ENCODE measurements at places on chromosomes 6 and 20. TPM values are rescaled to one million over a fixed set of nuclear protein-coding genes. Genes with fewer than 3 reads are reported as not detected.

DNA sequence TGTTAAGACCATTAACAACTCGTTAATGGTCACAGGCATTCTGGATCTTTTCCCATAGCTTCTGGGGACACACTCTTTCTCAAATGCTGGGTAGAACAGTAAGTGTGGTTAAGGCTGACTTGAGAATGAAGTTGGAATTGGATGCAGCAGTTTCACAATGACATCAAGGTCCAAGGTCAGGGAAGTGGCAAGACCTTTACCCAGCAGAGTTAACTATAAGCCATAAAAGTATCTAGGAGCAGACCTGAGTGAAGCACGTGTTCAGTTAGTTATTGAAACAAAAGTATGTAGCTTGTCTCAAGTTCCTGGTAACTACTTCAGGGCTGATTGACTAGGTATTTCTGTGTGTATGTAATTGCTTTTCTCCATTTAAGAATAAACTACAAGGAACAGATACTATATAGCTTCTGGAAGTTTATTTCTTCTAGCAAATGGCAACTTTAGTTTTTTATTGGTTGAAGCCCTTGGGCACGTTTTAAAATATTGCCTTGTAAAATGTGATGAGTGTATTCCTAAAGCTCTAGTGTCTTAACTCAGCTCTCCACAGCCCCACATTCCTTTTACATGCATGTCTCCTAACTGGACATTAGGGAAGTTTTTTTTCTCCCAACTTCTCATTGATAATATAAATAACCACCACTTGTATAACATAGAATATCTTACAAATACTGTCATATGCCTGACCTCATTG is 479.0 kb upstream of the CITED2 start:
- H3K36me3 ChIP-seq = no peaks in the 10 kb centered on the region
- H3K4me3 ChIP-seq = no peak overlapping the region
- DNase-seq = no peak
- no peak overlapping the region for H3K27ac ChIP-seq

GRCh38 chr20:21685981-21686380 is 19.5 kb upstream of the PAX1 start:
- no peak overlapping the region for H3K4me3 ChIP-seq
- peaks cover 6% of the 10 kb centered on the region for H3K27me3 ChIP-seq
- no peaks in the 10 kb centered on the region for H3K4me1 ChIP-seq
- H3K27ac ChIP-seq = no peak overlapping the region

PARD6B gene
- 6.3 TPM for total RNA-seq

NKX2-4 gene
- total RNA-seq = not detected

GRCh38 chr6:117079951-117080350 is 185.4 kb upstream of the VGLL2 start:
- no peaks in the 10 kb centered on the region for H3K36me3 ChIP-seq
- H3K27me3 ChIP-seq = no peaks in the 10 kb centered on the region
- H3K27ac ChIP-seq = no peak overlapping the region
- DNase-seq = no peak
- H3K4me1 ChIP-seq = no peaks in the 10 kb centered on the region

DNA sequence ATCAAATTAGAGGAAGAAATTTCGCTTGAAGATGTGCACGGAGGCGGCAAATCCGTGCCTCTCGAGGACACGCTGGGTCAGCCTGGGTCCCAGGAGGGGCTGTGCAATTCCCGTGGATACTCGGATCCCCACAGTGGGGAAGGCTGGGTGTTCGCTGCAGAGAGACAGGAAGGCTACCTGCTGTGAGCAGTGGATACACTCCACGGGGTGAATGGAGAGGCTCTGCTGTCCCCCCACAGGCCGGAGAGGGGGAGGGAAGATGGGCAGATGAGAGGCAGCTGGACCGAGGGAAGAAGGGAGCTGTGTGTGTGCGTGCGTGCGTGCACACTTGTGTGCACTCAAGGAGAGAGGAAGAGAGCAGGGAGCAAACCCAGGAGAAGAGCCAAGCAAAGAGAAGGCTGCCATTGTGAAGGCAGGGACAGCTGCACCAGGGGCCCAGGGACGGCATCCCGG is 57.3 kb downstream of the SULF2 start:
- DNase-seq = no peak
- H3K27me3 ChIP-seq = peaks cover under 1% of the 10 kb centered on the region
- H3K27ac ChIP-seq = peak overlapping the region; percentile 97

GRCh38 chr6:23533311-23533710 is 592.7 kb upstream of the NRSN1 start:
- H3K4me3 ChIP-seq = no peak overlapping the region
- H3K36me3 ChIP-seq = no peaks in the 10 kb centered on the region
- H3K27ac ChIP-seq = no peak overlapping the region
- H3K4me1 ChIP-seq = no peaks in the 10 kb centered on the region
- no peaks in the 10 kb centered on the region for H3K27me3 ChIP-seq

GRCh38 chr20:25319241-25320034 is 71.2 kb downstream of the ABHD12 start:
- H3K27me3 ChIP-seq = no peaks in the 10 kb centered on the region
- H3K4me1 ChIP-seq = peaks cover 26% of the 10 kb centered on the region

- peaks cover 2% of the 10 kb centered on the region for H3K36me3 ChIP-seq
- DNase-seq = no peak
- H3K4me1 ChIP-seq = peaks cover 25% of the 10 kb centered on the region
- H3K27ac ChIP-seq = peak overlapping the region; percentile 98
These were observed 23.5 kb upstream of the RNF24 start for GRCh38 chr20:4038676-4039370.

DNA sequence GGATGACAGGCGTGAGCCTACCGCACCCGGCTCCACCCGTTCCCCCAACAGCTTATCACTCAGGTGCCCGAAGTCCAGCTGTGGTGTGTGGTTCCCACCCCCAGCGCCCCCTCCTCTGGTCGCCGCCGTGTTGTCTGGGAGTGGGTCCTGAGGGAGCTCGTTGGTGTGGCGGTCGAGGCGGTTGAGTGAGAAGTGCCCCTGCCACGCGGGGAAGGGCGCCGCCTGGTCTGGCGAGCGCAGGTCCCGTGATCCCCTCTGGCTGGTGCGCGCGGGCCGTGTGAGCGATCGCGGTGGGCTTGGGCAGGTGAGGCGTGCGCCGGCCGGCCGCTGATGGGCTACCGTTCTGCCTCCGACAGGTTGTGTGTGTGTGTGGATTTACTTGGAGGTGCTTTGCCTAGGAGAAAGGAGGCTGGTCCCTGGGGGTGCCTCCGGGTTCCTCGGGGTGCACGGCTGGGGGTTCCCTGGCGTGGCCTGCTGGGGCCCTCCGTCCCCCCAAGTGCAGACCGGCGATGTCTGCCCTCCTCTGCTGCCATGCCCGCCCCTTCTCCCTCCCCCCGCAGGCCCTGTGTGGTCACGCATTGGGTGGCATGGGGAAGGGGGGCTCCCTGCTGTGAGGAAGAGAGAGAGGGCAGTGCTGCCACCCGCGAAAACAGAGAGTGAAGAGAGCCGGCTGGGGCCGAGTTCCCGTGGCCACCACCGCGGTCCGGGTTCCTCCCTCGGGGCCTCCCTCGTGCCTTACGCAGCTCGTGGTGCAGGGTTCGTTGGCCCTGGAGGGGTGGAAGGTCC is 336.0 kb upstream of the DEFB115 start:
- H3K36me3 ChIP-seq = no peaks in the 10 kb centered on the region
- no peak overlapping the region for H3K4me3 ChIP-seq
- H3K27me3 ChIP-seq = no peaks in the 10 kb centered on the region
- H3K27ac ChIP-seq = no peak overlapping the region

- no peaks in the 10 kb centered on the region for H3K27me3 ChIP-seq
- DNase-seq = no peak
- no peak overlapping the region for H3K27ac ChIP-seq
- H3K4me1 ChIP-seq = no peaks in the 10 kb centered on the region
These were observed 233.8 kb downstream of the BCKDHB start for GRCh38 chr6:80340280-80340679.

SRSF12 gene
- total RNA-seq = 0.10 TPM

C20orf144 gene
- 0.29 TPM for total RNA-seq

DNA sequence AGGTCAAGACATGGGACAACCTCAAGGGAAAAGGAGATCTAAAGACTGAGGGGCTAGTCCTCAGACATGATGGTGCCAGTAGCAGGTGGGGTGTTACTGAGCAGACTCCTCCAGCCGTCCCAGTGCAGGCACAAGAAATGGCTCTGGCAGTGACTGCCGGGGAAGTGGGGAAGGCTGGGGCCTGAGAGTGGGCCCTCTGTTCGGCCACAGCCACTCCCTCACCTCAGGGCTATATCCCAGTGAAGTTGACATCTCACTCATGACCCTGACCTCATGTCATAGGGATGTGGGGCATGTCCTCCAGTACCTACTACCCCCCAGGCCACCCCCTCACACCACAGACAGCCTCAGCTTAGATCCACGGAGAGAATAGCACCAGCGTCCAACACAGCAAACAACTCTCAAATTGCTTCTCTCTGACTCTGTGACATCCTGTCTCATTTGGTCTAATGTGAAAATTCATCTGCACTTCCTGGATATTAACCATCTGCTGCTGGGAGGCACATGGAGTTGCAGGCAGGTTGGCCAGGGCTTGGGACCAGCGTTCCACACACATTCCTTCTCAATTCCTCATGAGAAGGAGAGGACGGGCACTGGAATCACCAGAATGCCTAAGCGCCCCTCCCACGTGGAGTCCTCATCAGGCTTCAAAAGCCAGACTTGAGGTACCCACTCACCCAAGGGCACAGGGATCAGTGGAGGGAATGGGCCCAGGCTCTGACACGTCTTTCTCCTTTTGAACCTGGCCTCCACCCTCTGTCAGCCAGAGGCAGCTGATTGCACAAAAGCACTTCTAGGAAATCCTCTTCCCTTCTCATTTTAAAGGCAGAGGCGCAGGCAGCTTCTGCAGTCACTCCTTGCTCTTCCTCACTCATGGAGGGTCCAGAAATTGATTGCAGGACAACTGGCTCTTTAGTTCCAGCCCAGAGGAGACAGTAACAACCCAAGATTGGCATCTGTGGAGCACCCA is 163.6 kb upstream of the CST7 start:
- H3K4me1 ChIP-seq = peaks cover 10% of the 10 kb centered on the region
- no peak overlapping the region for H3K4me3 ChIP-seq
- H3K36me3 ChIP-seq = no peaks in the 10 kb centered on the region
- no peak for DNase-seq
- no peak overlapping the region for H3K27ac ChIP-seq

POU5F1 gene
- total RNA-seq = not detected

GRCh38 chr6:67558985-67559384 is 1076.1 kb upstream of the ADGRB3 start:
- no peak overlapping the region for H3K4me3 ChIP-seq
- DNase-seq = no peak
- no peaks in the 10 kb centered on the region for H3K27me3 ChIP-seq
- no peak overlapping the region for H3K27ac ChIP-seq

DNA sequence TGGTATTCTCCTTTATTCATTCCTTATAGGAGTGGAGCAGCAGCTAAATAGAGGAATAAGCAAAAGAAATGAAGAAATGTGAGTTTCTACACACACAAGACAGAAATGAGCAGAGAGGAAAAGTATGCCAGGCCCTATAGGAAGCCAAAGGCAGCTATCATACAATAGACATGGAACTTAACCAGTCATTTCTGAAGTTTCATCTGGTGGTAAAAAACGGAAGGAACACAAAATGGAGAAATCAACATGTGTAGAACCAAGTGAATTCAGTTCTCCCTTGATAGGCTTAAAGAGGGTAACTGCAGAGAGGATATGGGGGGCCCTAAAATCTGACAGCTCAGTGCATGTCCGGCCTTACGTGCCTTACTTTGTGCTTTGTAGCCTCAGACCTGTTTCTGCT is 44.6 kb downstream of the TSBP1 start:
- no peaks in the 10 kb centered on the region for H3K4me1 ChIP-seq
- peaks cover 23% of the 10 kb centered on the region for H3K27me3 ChIP-seq
- no peaks in the 10 kb centered on the region for H3K36me3 ChIP-seq
- H3K27ac ChIP-seq = no peak overlapping the region
- no peak overlapping the region for H3K4me3 ChIP-seq
- no peak for DNase-seq

- no peak overlapping the region for H3K27ac ChIP-seq
- no peaks in the 10 kb centered on the region for H3K36me3 ChIP-seq
- DNase-seq = no peak
- H3K27me3 ChIP-seq = peaks cover 11% of the 10 kb centered on the region
- H3K4me1 ChIP-seq = peaks cover 20% of the 10 kb centered on the region
These were observed 89.0 kb downstream of the CD40 start for GRCh38 chr20:46206992-46207549.

DNA sequence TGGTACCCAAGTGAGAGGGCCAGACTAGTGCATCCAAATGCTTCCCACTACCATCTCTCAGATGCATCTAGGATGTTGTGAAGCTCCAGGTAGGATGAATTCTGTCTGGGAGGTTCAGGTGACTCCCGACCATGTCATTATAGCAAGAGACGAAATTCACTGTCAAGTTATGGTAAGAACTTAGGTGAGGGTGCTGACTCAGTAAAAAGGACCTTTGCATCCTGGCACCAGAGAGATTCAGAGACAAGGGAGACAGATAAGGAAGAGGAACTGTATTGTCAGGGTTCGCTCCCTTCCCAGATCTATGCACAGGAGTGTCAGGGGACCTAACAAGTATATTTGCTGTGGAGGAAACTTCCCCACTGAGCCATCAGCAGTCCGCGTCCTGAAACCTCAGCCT is 11.2 kb upstream of the PRIM2 start:
- no peak for DNase-seq
- H3K4me1 ChIP-seq = no peaks in the 10 kb centered on the region
- peaks cover 10% of the 10 kb centered on the region for H3K27me3 ChIP-seq

POLR1C gene
- total RNA-seq = 85.8 TPM

LST1 gene
- total RNA-seq = 66.6 TPM

GRCh38 chr20:47351643-47352331 is 4.7 kb downstream of the ZMYND8 start:
- no peak for DNase-seq
- H3K36me3 ChIP-seq = peaks cover 30% of the 10 kb centered on the region
- no peaks in the 10 kb centered on the region for H3K4me1 ChIP-seq
- no peak overlapping the region for H3K4me3 ChIP-seq
- H3K27me3 ChIP-seq = no peaks in the 10 kb centered on the region

SIRPA gene
- not detected for total RNA-seq

DNA sequence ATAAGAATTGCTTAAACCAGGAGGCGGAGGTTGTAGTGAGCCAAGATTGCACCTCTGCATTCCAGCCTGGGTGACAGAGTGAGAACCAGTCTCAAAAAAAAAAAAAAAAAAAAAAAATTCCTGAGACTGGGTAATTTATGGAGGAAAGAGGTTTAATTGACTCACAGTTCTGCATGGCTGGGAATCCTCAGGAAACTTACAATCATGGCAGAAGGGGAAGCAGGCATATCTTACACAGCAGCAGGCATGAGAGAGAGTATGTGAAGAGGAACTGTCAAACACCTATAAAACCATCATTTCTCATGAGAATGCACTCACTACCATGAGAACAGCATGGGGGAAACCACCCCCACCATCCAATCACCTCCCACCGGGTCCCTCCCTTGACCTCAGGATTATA is 1.8 kb upstream of the FKBP1A start:
- no peak overlapping the region for H3K27ac ChIP-seq
- peaks cover 11% of the 10 kb centered on the region for H3K36me3 ChIP-seq

DCDC2 gene
- total RNA-seq = not detected

DNA sequence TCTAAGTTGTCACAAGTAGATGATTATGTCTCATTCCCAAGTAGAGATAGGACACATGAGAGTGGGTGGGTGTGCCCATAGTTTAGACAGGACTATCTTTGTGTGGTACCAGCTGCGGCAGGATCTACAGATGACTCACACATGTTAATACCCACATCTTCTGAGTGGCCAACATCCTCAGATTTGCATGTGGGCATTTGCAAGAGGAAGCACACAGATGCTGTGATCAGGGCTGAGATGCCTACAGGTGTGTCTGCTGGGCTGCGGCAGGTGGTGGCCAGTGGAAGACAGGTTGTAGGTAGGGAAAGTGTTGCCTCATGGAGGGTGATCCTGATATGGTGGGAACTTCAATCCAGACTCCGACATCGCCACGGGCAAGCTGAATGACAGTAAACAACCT is 50.8 kb downstream of the UTRN start:
- no peaks in the 10 kb centered on the region for H3K27me3 ChIP-seq
- no peak for DNase-seq
- peak overlapping the region; percentile 80 for H3K27ac ChIP-seq
- peaks cover 54% of the 10 kb centered on the region for H3K4me1 ChIP-seq
- H3K4me3 ChIP-seq = peak overlapping the region; percentile 78
